ENCODE measurements at places on chromosomes 2 and 18.

DNA sequence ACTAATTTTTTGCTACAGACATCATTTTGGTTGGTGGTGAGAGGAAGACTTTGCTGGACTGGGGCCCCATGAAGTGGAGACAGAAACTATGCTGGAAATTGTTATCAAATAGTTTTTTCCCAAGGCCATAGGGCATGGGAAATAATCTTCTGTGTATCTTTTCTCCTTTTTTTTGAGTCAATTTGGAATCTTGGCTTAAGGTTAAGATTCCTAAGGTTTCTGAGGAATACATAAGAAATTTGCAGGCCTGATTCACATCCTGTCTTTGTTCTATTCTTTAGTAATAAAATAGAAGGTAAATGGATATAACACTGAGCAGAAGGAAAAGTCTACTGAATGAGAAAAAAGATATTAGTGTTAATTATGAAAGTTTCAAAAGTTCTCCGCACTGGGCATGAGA lies 16.6 kb downstream of the SMC6 start:
- DNase-seq: no peak

GRCh38 chr2:123688231-123688940 lies 336.7 kb upstream of the CNTNAP5 start:
- no peak for DNase-seq

- DNase-seq: no peak
Observed at GRCh38 chr2:232502511-232502910, 14.9 kb upstream of the ECEL1 start.

DNA sequence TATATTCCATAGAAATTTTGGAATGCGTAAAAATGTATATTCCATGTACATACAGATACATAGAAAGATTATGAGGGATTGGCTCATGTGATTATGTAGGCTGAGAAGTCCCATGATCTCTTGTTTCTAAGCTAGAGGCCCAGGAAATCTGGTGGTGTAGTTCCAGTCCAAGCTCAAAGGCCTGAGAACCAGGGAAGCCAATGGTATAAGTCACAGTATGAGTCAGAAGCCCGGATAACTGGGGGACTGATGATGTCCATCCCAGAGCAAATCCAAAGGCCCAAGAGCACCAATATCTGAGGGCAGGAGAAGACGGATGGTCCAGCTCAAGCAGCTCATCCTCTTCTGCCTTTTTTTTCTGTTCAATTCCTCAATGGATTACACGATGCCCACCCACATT lies 385.0 kb upstream of the KLHL29 start:
- DNase-seq: no peak

DNA sequence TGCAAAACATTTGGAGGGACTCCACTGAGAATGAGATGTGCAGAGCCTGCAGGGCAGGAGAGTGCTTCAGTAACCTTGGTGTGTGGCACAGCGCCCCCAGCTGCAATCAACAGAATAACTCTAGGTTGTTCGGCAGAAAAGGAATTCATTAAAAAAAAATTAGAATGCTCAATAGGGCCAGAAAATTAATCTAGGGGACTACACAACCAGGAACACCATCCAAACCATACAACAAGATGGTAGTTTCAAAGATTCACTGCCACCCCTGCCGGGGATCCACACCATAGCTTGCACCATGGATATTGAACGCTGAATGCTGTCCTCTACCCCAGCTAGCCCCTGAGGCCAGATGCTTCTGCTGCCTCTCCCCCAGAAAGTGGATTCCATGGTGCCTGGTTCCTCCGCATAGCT lies 50.1 kb downstream of the THUMPD2 start:
- peak; percentile 22 for DNase-seq

DNA sequence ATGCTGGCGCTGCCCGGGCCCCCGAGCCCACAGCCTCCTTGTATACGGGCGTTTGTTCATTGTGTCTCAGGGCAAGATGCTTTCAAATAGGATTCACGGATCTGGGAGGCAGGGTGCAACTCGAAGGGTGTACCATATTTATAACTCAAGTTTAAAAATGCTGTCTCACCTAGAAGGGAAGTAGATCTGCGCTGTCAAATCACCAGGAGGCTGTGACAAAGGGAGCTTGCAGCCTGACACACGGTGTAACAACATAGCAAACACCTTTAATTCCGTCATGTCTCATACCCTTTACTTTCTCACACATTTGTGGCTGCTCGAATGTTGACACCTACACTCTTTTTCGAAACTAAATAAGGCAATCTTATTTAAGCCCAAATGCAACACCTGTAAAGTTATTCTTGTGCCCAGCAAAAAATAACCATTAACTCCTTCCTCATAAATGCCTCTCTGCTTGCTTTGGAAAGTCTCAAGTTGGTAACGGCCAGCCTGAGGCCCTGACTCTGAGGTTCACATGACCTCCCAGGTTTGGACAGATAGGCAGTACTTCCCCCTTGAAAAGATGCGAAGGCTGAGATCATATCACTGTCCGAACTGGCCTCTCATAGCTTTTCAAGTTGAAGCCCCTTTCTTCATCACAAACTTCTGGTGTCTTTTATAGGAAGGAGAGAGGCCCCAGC lies 11.6 kb downstream of the ZEB2 start:
- DNase-seq: no peak

DNA sequence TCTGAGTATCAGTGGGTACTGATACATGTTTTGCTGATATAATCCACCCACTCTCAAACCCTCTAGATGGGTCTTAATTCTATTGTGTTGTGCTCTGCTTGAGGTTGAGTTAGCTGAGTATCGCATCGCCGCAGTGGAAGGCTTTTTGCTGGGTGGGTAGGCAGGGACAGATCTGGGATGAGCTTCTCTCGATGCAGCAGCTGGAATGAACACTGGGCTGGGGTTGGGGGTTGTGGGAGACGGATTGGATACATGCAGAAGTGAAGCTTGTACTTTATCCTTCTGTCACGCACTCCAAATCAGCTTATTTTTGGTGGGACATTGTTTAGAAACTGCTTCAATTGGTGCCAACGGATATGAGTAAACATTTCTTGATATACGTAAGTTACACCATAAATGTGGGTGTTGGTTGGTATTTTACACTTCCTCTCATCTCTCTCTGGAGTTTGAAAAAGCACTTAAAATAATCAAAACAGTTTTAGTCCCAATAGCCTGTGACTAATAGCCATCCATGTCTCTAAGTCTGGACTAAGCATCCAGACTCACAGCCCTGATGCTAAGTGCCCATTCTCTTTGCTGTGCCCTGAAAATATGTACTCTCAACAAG lies 107.1 kb downstream of the POLE4 start:
- no peak for DNase-seq

- no peak for DNase-seq
Observed at GRCh38 chr2:34875091-34875745, 1276.1 kb upstream of the FAM98A start.

DNA sequence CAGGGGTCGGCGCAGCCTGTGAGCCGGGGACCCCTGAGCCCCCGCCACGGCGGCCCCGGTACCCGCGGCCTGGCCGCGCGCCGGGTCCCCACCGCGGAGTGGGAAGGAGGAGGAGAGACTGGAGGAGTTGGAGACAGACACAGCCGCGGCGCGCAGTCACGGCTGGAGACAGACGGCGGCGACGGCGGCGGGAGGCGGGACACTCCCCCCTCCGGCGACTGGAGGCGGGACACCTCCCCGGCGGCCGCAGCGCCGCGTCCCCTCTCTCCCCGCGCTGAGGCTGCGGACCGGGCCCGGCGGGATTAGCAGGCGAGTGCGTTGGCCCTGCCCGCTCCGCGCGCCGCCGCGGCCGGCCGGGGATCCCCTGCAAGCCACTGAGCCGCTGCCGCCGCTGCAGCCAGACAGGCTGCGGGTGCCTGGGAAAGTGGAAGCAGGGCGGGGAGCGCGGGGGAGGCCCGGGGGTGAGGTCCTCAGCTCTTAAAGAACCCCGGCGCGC lies 1.0 kb upstream of the LDLRAD4 start:
- peak; percentile 10 for DNase-seq

DNA sequence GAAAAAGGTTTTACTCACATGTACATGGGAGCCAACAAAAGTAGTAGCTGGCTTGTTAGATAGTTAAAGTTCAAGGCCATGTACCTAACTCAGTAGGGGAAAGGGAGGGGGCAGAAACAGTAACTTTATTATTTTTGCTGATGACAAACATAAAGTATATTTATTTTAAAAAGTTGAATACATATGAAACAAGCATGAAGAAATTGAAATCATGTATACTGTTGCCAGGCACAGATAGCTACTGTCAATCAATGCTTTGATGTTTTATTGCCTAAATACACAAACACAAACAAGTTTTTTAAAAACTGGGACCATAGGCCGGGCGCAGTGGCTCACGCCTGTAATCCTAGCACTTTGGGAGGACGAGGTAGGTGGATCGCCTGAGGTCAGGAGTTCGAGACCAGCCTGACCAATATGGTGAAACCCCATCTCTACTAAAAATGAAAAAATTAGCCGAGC lies 7.6 kb upstream of the PSD4 start:
- no peak for DNase-seq

DNA sequence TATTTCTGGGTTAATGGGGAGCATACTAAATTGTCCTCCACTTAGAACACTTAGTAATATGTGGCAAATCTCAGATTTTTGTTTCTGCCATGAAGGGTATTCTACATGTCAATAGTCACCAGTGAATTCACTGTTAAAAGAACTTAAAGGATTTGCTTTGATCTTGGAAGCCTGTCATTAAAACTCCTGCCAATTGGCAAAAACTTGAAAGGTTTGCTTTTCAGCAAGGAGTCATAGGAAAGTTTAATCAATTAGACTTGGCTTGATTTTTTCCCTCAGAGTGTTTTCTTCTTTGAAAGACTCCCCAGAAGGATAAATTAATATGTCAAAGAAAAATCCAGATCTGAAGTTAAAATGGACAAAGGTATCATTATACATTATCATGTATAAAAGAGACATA lies 671.9 kb upstream of the PKDCC start:
- no peak for DNase-seq

GRCh38 chr2:54062401-54062800 lies 53.0 kb upstream of the ACYP2 start:
- DNase-seq: no peak

GRCh38 chr2:10911291-10912075 lies at the start of gene KCNF1:
Gene KCNF1 (plus strand): TSS chr2:10911934. CDS start chr2:10912427, 493 bp downstream.
- no peak for DNase-seq
